HEK293T (cell line): ENCODE measurements at places on chromosomes 6 and 20.

- DNase-seq, result no peak
These were observed 37.8 kb downstream of the ZHX3 start for GRCh38 chr20:41279546-41280225.

DNA sequence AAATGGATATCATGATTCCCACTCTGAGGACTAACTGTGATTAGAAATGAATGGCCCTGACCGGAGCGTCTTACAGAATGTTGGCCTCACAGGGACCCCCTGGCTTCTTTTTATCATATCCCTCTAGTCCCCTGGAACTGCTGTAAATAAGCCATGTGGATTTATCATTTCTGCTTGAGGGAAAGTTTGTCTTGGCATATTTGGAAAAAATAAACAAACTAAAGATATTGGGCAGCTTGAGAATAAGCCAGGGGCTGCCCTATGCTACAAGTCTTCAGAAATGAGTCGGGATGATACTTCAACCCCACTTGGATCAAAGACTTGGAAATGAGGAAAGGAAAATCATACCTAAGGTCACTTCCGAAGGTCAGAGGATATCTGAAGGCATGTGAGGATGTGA, 179.1 kb downstream of the THBS2 start:
- no peak for DNase-seq

DNA sequence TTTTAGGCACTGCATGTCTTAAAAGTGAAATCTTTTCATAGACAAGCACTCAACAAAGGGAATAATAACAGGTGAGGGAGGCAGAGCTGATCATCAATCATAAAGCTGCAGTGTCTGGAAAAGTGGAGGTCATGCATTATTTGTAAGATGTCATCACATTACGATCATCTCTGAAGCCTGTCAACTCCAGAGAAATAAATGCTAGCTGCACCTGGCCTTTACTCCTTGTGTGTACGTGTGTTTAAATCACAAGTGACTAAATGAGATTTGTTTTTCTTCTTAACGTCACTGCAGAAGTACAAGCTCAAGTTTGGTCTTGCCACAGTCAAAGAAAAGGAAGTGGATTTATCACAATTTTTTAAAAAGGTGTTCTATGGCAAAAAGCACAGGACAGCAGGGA, 275.5 kb upstream of the SGK1 start:
- no peak for DNase-seq

GRCh38 chr6:24205020-24205492, 79.0 kb downstream of the NRSN1 start:
- DNase-seq, result peak; percentile 36
